ENCODE measurements at places on chromosomes 4 and X.

- no peak for DNase-seq
Observed at GRCh38 chrX:10653302-10653701, 32.9 kb upstream of the MID1 start.

- no peak for DNase-seq
Observed at GRCh38 chr4:27239641-27240040, 379.0 kb downstream of the STIM2 start.

DNA sequence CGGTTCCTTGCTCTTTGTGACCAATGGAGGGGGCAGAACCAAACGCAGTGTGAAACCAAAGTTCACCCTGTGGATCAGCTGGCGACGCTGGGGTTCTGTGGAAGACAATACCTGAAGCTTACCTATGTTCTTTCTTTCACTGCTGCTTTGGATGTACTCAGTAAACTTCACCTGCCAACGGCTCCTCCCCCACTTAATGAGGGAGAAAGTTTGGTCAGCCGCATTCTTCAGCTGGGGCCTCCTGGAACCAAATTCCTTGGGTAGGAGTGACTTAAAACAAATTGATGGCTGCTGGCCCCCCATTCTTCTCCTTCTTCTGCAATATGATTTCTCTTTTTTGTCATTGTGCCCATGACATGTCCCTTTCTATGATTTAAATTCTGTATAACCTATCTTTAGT lies 282.4 kb downstream of the ANK2 start:
- no peak for DNase-seq

- DNase-seq, result no peak
Observed at GRCh38 chrX:65671286-65671685, 3.8 kb downstream of the MSN start.

- no peak for DNase-seq
Observed at GRCh38 chr4:15253349-15253748, 174.5 kb upstream of the C1QTNF7 start.

GRCh38 chrX:132442691-132443090 lies 46.1 kb downstream of the MBNL3 start:
- DNase-seq, result no peak

DNA sequence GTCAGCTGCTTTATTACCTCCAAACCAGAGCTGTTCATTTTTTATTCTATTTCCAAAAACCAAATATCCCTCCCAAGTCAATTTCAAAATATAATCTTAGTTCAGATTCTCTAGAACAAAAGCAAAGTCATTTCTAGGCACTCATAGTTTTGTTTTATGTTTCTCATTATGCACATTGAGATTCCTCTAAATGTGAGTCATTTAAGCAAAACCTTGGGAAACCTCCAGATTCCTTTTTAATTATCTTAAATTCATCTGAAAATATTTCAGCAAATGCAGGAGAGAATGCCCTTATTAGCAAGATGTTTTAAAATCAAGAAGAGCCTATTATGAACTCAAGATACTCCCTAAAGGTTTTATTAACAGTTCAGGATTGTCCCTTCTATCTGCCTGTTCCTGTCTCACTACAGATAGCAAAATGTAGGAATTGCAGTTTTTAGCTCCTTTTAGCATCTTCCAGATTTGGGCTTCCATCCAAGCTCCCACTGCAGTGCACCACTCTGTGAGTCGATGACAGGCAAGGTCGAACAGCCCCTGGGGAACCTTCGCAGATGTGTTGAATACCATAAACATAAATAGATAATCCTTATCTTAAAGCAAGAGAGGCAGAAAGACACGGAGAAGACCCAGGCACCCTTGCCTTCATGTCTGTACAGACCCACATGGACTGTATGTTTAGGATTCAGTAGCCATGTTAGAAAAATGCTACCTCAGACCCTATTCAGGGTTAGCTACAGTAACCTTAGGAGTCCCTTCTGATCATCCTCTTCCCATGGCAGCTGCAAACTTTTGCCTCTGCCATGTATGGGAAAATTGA lies 11.3 kb upstream of the SLC9A7 start:
- DNase-seq, result no peak

- DNase-seq, result no peak
Observed at GRCh38 chr4:107253579-107254068, 217.5 kb upstream of the DKK2 start.

DNA sequence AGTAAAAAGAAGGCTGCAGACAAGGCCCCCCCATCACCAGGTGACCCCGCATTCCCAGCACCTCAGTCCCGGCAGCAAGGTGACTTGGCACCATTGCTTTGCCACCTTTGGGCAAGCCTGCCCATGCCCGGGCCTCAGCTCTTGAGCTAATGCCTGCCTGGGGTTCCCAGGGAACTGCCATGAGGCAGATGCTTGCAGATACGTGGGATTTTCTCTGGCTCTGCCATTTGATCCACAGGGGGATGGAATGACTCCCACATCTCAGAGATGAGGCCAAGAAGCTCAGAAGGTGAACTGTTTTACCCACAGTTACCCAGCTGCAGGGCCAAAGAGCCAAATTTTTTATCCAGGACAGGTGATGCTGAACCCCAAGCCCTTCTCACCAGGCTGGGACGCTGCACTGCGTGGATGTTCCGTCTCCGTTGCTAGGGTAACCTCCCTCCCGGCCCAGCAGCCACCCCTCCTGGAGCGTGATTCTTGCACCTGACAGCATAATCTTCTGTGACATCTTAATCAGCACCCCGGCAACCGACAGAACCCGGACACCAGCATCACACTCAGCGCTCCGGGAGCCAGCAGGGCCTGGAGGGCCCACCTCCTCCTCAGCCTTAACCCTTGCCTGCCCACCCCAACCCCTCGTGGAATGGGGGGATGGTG lies 15.7 kb upstream of the MSX1 start:
- DNase-seq, result no peak

GRCh38 chr4:35175487-35175886 lies 1068.8 kb downstream of the ARAP2 start:
- no peak for DNase-seq

GRCh38 chr4:138297743-138298405 lies 55.7 kb upstream of the SLC7A11 start:
- DNase-seq, result no peak

DNA sequence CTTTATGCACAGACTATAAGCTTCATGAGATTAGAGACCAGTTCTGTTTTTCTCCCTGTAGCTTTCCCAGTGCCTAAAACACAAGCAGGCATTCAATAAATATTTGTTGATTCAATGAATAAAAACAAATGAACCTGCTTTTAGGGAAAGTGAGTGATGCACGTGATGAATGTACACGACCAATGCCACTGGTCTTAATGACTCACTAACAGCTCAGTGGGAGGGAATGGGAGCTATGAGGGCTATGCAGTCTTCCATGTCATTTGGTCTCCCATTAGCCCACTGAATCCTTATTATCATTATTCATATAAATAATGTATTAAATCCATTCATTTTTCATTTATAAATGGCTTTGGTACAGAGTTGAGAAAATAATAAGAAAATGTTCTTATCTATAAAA lies 247.4 kb downstream of the FBXO8 start:
- no peak for DNase-seq

- DNase-seq, result no peak
Observed at GRCh38 chr4:182144626-182145333, 98.4 kb upstream of the TENM3 start.

DNA sequence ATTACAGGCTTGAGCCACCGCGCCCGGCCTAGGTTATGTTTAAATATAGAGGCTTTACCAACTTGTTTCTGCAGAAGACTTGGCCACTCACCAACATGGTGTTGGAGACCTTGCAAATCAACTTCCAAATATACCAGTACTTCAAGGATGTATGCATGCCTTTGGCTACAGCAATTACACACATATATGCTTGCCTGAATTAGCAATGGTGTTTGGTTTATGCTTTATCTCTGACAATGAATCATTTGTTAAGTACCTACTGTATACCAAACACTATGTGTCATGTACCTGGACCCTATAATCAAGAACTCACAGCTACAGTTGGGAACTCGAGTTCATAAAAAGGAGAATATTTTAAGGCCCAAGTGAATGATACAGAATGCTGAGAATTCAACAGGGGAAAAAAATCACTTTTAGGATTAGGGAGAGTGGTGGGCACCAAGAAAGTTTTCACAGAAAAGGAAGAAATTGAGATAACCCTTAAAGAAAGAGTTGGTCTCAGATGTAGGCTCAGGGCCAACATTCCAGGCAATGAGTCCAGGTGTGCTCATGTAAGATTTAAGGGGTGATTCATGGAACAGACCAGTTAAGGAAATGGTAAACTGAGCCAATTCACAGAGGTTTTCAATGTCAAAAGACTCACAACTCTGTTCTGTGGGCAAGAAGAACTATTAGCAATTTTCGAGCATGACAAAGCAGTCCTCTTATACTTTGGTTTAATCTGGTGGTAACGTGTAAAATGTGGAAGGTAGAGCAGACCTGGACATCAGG lies 98.9 kb downstream of the BCOR start:
- DNase-seq, result no peak

DNA sequence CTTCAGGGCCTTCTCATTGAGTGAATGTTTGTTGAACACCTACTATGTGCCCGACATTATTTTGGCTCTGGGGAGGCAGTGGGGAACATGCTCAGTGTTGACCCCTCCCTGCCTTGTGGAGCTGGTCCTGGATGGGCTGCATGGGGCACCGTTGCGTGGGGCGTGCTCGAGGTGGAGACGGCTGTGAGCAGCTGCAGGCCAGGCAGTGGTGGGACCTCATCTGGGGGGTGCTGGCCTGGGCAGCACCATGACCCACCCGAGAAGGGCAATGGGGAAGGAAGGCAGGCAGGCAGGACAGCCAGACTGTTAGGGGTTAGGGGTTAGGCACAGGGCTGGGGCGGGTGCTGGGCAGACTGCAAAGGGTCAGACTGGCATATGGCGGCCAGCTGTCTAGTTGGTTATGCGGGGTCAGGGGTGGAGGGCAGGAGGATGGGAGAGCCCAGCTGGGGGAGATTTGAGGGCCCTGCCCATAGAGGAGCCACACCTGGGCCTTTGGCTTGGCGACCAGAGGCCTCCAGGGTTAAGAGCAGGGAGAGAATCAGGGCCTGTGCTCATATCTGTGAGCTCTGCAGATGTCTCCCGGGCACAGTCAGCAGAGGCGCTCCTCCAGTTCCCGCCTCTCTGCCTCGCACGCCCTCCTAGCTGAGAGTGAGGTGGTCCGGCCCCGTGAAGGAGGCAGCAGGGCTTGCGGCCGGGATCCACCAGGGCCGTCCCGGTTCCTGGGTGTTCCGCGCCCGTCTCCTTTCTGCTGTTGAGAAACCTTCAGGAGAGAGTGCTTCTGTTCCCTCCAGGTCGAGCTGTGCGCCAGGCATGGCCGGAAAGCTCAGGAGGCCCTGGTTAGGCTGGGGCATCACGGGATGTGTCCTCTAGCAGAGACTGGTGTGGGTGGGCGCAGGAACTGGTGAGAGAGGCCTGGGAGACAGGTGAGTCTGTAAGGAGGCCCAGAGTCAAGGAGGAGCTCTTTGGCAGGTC lies 73.3 kb downstream of the RGS12 start:
- DNase-seq, result no peak

GRCh38 chr4:76216975-76217814 lies 3.6 kb upstream of the SCARB2 start:
- DNase-seq, result no peak

DNA sequence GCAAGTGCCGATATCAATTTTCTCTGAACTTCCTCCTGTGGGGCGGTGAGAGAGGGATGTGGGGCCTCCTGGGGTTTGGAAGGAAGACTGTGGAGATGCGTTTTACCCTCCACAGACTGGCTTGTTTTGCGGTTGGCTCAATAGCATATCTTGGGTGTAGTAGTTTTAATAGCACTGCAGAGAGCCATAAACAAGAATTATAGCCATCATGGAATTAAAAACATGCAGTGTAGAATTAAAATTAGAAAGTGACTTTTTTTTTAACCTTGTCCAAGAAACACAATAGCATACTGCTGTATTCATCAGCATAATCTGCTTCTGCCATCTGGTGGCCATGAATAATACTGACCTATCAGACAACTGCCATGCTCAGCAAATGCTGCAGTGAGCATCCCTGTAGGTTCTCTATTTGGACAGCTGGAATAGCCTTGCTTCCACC lies 47.3 kb upstream of the SCML1 start:
- peak; percentile 31 for DNase-seq

DNA sequence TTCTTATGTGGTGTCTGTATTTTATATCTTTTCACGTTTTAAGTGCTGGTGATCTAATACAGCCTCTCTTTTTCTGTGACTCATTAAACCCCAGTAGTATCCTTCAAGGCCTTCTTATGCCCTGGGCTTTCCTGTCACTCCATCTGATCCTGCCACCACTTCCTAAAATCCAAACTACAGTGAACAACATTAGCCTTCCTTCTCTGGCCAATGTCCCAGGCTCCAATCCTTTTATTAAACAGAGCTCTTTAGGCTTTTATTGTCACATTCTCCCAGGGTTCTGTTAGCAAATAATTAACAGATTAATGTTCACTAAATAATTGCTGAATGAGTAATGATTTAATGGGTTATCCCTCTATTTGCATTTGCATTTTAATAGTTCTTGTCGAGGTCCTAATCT lies 47.9 kb upstream of the ITM2A start:
- DNase-seq, result no peak

GRCh38 chrX:8632924-8633323 lies 99.0 kb downstream of the ANOS1 start:
- DNase-seq, result no peak

DNA sequence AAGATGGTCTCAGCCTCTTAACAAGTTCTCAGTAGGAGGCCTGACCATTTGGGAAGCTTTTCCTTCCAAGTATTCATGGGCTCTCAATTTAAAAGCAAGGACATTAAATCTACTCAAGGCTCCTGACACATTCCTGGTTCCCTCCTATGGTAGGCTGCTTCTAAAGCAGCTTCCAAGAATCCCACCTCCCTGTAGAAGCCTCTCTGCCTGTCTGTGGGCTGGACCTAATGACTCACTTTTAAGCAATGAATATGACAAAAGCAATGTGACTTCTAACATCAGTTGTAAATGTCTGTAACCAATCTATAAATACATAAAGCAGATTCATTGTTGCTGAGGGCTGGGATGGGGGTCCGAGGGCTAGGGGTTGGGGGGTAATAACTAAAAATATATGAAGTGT lies 99.5 kb upstream of the FAM9B start:
- no peak for DNase-seq

- no peak for DNase-seq
Observed at GRCh38 chr4:71907782-71908181, 123.9 kb upstream of the GC start.

GRCh38 chr4:154551872-154552686 lies 1.9 kb upstream of the PLRG1 start:
- DNase-seq, result peak; percentile 75

DNA sequence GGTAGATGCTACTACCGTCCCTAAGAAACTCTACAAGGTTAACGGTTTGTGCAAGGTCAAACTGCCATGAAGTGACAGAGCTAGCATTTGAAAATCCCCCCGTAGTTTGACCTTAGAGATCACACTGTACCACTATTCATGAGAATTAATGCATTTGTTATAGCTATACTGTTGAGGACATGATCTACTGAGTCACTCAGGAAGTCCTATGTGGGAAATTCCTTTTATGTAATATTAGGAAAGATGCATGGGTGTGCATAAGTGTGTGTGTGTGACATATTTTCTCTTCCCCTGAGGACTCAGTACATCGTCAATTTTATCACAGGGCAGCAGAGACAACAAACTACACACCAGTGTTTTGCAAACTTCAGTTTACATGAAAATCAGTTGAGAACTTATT lies 141.1 kb downstream of the FBXW7 start:
- no peak for DNase-seq
